ENCODE measurements at places on chromosomes 5 and 9.

- DNase-seq, result no peak
Observed at GRCh38 chr9:128634651-128635262, 21.9 kb downstream of the DYNC2I2 start.

DNA sequence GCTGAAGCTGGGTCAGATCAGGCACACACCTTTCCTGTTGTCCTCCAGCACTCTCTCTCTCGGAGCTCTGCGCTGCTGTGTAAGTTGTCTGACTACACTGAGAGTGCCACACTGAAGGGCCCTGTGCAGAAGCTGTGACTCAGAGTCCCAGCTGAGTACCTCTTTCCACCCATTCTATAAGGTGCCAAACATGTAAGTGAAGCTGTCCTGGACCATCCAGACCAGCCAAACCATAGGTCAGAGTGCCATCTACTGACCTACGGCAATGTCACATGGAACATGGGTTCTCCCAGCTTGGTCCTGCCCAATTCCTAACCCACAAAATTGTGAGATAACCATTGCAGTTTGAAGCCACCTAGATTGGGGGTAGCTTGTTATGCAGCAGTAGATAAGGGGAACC, 68.2 kb downstream of the ADCY2 start:
- DNase-seq, result no peak

DNA sequence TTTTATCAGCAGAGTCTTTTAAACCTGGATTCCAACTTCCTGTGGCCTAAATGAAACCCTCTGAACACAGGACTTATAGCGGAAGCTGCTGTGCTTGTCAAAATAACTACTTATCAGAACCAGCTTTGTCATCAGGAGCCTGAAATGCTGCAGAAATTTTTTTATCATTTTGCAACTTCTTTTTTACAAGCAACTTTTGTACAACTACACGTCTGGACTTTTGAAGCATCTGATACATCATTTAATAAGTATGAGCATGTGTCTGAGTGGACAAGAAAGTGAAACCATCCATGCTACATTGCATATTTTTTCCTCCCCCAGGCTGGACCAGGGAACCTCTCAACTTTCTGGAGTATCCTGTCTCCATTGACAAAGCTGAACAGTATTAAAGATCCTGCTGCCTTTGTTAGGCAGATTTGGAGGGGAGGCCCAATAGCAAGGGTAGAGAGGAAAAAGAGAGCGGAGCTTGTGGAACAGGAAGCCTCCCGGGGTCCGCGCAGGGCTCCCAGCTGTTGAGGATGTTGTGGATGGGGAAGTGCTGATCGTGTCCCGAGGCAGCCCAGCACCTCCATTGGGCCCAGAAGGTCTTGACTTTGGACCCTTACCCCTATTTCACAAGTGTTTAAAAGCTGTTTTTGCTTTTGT, 196.6 kb downstream of the MSX2 start:
- no peak for DNase-seq

DNA sequence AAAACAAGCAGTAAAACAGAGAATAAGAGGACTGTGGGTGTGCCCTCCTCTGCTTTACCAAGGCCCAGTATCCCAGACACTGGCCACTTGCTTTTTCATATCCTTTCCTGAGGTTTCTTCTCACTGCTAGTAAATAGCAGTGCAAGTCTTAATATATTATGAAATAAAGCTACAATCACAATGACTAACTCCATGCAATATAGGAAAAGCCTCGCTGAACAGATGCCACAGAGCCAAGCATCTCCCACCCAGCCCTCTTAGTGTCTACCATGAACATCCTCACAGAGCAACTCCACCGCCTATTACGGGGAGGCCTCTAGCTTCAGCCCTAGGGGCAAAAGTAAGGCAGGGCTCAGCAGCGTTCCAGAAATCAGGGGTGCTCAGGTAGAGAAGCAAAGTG, 130.7 kb upstream of the LHFPL2 start:
- no peak for DNase-seq

- no peak for DNase-seq
Observed at GRCh38 chr5:139271201-139272027, 22.1 kb upstream of the MATR3 start.

- DNase-seq, result no peak
Observed at GRCh38 chr9:70923961-70924360, 197.5 kb downstream of the TRPM3 start.

GRCh38 chr5:59133764-59134261, 550.9 kb downstream of the RAB3C start:
- no peak for DNase-seq

- DNase-seq, result no peak
Observed at GRCh38 chr9:120402741-120403542, 177.0 kb downstream of the CDK5RAP2 start.

- no peak for DNase-seq
Observed at GRCh38 chr9:133135146-133135745, 14.2 kb upstream of the RALGDS start.

DNA sequence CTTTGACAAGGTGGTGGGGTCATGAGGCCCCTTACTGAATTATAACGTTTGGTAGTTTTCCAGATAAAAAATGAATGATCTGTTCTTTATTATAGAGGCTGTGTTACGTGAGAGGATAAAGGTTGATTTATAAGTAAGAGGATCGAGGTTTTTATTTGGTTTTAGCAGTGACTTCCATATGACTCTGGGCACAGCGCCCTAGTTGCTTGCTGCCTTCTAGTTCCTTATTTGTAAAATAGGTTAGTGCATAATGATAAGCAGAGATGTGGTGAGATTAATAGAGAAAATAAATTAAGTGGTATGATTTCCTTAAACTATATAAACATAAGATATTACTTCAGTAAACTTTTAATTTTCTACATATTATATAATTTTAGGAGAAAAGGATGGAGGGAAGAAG, 29.8 kb downstream of the MRRF start:
- DNase-seq, result no peak

DNA sequence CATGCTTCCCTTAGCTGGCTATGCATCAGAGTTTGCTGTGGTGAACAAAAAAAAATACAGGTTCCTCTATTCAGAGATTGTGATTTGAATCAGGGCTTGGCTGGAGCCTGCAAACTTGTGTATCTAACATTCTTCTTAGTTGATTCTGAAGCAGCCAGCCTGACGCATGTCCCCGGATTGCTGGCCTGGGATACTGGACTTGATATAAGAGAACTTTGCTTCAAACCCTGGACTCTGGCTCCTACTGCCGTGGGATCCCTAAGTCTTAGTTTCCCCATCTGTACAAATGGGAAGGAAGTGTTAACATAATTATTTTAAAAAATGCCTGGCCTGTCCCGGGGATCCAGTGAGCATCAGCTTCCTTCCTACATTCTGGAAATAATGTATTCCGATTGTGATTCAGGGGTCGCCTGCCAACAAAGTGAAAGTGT, 292.8 kb downstream of the ARHGEF28 start:
- DNase-seq, result no peak

DNA sequence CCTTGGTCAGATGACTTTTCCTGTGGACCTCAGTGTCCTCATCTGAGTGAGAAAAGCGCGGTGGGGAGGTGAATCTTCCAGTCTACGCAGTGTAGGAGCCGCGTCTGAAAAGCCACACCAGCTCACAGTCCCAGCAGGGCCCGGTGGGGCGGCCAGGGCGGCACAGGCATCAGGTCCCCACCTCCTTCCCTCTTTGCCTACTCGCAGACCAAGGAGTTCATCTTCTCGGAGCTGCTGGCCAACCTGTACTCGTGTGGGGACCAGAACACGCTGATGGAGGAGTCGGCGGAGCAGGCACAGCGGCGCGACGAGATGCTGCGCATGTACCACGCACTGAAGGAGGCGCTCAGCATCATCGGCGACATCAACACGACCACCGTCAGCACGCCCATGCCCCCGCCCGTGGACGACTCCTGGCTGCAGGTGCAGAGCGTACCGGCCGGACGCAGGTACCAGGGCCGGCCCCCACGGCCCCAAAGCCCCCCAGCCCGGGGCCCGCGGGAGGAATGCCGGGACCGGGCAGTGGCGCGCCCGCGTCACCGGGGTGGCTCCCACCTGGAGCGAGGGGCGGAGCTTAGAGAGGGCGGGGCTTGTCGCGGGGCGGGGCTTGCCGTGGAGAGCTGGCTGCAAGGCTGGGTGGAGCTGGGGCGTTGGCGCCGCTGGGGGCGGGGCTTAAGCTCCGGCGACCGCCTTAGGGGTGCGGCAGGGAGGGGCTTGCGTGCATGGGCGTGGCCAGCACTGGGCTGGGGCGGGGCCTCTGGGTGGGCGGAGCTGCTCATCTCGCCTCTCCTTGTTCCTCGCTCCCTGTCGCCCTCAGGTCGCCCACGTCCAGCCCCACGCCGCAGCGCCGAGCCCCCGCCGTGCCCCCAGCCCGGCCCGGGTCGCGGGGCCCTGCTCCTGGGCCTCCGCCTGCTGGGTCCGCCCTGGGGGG, 25.6 kb downstream of the GOLGA2 start:
- peak; percentile 97 for DNase-seq

- DNase-seq, result no peak
Observed at GRCh38 chr5:165525271-165525670, 2019.9 kb downstream of the MAT2B start.

DNA sequence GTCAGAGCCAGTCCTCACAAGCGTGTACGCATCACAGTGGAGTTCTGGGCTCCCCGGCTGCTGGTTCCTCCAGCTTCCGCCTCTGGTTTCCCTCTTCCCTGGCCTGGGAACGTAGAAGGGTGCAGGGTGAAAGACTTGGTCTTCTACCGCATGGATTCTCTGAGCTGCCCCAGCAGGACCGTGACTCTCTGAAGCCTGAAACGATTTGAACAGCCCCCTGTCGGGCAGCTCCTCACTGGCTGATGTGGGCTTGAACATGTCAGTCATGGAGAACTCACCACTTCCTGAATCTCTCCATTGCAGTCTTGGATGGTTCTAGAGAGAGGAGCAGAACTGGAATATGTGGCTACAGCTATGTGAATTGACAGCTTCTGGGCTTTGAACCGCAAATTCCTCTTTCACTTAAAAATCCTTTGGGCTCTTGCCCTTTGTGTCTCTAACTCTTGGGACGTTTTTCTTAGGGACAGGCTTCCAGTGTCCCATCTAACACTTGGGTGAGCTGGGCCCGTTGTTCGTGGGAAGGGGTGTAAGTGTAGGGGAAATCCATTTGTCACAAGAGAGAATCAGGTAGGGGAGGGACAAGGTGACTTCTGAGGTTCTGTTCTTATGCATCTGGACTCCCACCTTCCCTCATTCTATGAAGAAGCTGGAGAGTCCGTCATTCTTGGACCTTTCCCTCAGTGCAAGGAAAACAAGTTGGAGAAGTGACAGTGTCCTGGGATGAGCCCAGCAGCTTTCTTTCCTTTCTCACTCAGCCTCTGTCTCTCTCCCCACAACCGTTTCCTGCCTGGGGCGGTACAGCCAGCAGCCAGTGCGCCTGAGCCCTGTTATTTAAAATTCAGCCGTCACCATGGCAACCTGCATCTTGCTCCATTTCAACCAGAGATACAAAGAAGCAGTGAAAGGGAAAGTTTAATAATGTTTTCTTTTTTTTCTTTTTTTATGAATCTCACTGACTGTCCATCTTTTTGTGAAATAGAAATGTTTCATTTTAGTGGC, 84.7 kb downstream of the PTTG1 start:
- peak; percentile 37 for DNase-seq

DNA sequence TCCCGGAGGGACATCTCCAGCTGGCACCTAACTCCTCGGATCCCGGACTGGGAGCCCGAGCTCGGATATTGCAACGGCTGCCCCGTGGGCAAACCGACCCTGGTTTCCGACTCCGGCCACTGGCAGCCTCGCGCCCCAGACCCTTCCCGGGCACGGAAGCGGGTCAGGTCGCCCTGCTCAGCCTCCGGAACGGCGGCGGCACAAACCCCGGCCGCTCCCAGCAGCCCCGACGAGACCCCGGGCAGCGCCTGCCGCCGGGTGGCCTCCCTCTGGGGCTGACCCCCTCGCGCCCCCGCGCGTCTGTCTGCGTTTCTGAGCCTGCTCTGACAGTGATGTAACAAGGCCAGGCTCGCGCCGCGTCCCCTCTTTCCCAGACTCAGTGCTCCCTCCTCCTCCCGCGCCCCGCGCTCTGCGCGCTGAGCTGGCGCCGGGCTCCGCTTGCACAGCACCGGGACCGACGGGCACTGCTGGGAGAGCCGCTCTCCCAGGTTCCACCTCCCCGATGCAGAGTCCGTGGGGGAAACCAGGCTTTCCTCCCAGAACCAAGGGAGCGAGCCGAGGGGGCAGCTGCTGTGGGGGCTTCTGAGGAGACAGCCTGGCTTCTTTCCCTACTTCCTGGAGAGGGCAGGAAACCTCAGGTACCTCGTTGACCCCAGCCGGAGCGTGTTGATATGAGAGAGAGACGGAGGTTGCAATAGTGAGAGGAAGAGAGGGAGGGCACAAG, at the start of gene TMEM215:
Gene TMEM215, plus strand, starts transcription at position 373 of the 724 bp plus-strand sequence. CDS start 644 bp downstream, outside the sequence.
- no peak for DNase-seq

DNA sequence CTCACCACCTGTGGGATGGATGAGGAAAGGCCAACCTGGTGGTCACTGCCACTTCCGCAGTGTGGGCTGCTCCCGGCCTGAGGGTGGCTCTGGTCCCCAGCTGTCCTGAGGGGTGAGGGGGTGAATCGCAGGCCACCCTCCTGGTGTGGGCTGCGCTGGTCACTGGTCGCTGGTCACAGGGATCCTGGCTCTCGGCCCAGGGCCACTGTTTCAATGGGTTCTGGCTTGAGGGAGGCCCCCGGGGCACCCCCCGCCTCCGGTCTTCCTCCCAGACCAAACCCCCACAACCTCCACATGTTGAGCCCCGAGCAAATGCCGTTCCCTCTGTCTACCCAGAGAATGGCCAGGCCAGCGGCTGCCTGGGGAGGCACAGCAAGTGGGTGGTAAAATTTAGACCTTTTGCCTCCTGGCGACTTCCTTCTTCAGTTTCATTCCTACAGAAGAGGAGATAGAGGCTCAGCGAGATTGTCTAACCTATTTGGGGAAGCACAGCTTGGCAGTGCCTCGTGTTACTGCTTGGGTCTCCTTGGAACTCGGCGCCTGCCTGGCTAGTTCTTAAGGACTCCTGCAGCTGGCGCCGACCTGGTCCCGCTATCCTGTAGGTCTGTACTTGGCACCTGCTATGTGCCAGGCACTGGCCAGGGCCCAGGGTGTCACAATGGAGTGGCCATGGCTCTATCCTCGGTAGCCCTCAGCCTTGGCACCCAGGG, 48.2 kb downstream of the RXRA start:
- DNase-seq, result no peak

DNA sequence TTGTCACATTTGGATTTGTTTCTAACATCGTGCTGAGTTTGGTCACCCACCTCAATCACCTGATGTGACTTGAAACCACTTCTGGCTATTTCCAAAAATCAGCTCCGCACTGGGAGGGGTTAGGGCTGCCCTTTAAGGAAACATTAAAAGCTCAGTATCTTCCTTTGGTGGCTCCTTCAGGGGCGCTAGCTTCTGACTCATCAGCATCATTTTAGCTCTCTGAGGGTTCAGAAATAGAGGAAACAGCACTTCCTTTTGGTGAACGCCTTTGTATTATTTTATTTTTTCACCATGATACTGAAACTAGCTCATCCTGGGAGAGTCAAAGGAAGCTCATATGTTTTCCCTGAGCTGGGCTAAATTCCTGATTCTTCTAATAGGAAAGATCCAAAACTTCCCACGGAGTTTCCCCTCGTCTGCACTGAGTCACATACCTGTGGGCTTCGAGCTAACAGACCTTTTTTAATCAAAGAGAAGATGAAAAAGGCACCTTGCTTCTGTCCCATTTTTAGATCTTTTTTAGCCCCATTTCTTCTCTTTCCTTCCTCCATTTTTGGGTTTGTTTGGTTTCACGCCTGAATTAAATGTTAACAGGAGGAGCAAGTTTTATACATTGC, 48.2 kb downstream of the ROPN1L start:
- no peak for DNase-seq
